Posterior vena cava (tissue), 2 donors: ENCODE measurements at places on chromosomes 2 and 18. TPM values are rescaled to one million over a fixed set of nuclear protein-coding genes. Genes with fewer than 3 reads are reported as not detected.
A peak's percentile ranks its signal among the peaks of the same experiment; 100 is the strongest.

GRCh38 chr18:70072678-70073077, 125.0 kb upstream of the CD226 start:
- no peak for DNase-seq

DNA sequence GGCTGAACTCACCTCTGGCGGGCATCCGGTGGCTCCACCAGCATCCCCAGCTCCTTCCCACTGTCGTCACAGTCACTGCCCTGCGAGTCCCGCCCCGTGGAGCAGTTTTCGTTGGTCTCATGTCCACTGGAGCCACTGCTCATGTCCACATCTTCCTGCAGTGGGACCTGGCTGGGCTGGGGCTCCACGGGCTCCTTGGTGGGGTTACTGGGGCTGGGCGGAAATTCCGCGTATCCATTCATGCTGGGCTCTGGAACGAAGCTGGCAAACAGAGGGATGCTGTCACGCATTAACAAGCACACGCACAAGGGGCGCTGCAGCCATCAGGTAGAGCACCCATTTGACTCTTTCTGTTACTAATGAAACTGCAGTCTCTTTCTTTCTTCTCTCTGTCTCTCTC, 10.7 kb downstream of the PER2 start:
- peak; percentile 66 for DNase-seq

Gene PTPN4
- total RNA-seq, result 25.4 TPM

- DNase-seq, result peak; percentile 66
These were observed 25.5 kb upstream of the KCNG2 start for GRCh38 chr18:79772108-79772864.

Gene LYPD6
- total RNA-seq, result 0.38 TPM

Gene CXCR1
- total RNA-seq, result 2.5 TPM

Gene BCL2
- total RNA-seq, result 11.6 TPM

DNA sequence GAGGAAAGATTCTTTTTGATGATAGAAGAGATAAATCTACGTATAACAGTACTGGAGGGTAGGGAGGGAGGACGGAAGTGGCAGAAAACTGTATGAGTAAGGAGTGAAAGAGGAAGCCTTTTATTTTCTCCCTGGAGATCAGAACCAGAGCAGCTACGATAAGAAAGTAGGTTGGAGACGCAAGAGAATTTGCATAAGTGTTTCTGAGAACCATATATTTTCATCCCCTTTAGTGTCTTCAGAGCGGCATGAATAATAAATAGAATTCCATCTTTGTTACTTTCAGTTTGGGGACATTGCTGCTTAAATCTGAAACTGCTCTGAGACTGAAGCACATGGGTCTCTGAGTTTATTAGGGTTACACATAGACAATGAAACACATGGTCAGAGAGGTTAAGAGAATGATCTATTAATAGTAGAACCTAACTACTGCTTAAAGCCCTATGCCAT, 230.2 kb upstream of the TNP1 start:
- DNase-seq, result no peak

Gene REG3A
- total RNA-seq, result 2.5 TPM

Gene TMEM17
- total RNA-seq, result 3.1 TPM

- no peak for DNase-seq
These were observed 33.9 kb upstream of the CCDC102B start for GRCh38 chr18:68764016-68764415.

Gene ZNF892
- 4.1 TPM for total RNA-seq
